ENCODE measurements at places on chromosomes 6 and 20.

DNA sequence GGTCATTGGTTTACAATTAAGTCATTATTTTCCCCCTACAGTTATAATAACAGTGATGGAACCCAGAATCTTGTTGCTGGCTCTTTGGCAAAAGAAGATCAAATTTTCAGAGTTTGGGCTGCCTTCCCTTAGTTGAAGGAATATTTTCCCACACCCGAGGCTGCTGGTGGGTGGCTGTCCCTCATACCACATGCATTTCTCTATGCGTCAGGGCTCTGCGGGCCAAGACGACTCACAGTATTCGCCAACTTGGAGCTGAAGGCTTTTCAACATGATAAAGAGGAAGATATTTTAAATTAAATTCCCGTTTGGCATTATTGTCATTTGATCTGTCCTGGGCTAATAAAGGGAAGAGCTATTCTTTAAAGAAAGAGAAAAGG lies 102.2 kb upstream of the SASH1 start:
- DNase-seq: peak; percentile 69

DNA sequence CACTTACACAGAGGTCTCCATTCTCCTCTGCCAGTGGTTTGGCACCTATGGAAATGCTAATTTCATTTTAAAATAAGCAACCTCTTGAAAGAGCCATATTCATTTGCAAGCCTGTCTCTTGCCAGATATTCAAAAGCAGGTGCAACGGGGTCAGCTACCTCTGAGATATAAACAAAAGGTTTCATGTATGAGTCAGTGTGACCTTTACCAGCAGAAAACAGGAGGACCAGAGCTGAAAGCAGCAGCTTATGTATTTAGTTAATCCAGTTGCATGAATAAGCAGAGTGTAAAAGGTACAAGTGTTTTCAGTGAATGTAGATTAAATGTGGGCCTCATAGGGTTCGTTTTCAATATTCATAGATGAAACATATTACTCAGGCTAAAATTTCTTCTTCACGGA lies 56.0 kb downstream of the TENT5A start:
- DNase-seq: no peak

GRCh38 chr6:41688256-41688965 lies 47.0 kb downstream of the TFEB start:
- DNase-seq: peak; percentile 17

- no peak for DNase-seq
Observed at GRCh38 chr20:38987777-38988176, 25.6 kb downstream of the DHX35 start.

DNA sequence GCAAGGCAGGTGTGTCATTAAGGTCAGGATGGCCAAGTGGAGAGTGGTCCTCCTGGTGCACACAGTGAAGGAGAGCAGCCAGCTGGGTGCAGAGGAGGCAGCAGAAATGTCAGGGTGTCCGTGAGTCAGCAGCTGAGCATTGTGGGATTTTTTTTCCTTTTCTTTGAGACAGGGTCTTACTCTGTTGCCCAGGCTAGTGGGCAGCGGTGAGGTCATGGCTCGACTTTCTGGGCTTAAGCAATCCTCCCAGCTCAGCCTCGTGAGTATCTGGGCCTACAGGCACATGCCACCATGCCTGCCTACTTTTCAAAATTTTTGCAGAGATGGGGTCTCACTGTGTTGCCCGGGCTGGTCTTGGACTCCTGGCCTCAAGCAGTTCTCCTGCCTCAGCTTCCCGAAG lies 16.0 kb downstream of the ARID1B start:
- no peak for DNase-seq

DNA sequence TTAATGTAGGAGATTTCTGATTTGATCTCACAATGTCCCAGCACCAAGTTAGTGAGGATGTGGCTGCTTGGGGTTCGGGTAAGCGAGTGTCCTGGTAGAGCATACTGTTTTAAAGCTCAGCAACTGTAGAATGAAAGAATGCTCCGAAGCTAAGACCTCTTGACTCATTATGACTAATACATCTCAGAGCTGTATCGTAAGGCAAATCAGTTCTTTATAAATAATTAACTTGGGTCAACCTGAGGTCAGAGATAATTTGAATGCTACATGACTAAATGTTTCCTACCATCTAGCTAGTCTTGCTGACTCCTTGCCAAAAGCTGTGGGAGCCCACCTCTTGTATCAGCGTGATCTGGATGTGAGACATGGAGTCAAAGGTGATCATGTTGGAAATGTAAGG lies 128.8 kb upstream of the PDE7B start:
- DNase-seq: no peak

GRCh38 chr6:158797331-158798310 lies 21.5 kb downstream of the EZR start:
- peak; percentile 59 for DNase-seq

DNA sequence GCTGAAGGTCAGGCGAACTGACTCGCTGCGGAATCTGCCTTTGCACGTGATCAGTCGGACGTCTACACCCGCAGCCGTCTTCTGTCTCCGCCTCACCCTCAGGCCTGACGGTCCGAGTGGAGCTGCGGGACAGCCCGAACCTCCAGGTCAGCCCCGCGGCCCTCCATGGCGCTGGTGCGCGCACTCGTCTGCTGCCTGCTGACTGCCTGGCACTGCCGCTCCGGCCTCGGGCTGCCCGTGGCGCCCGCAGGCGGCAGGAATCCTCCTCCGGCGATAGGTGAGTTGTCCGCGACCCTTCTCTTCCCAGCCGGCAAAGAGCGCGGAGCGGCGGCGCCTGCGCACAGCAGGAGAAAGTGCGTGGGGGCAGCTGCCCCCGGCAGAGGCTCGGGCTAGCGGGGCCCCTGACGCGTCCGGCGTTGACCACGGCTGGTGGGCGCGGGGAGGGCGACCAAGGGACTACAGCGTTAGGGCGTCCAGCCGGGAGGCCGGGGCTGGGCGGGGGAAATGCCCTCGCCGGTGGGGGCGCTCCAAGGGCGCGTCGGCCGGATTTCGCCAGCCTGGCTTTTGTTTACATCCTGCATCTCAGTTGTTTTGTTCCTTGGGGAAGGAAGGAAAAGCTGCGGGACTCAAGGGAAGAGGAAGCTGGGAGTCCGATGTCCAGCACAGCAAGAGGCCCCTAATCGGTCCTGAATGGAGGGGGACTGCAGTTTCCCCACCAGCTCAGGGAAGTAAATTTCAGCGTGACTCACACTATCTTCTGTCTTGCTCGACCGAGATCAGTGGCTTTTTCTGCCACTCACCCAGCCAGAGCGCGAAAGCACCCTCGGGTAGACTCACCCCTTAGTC lies at the start of gene SMPDL3A:
TSS of gene SMPDL3A (plus strand) at position 77 of the 846 bp plus-strand sequence. CDS start at position 166, 89 bp downstream.
- peak; percentile 86 for DNase-seq

- DNase-seq: peak; percentile 69
Observed at GRCh38 chr20:17617212-17617867, 47.5 kb downstream of the DSTN start.

- DNase-seq: no peak
Observed at GRCh38 chr6:36223706-36224105, 27.2 kb downstream of the BRPF3 start.

DNA sequence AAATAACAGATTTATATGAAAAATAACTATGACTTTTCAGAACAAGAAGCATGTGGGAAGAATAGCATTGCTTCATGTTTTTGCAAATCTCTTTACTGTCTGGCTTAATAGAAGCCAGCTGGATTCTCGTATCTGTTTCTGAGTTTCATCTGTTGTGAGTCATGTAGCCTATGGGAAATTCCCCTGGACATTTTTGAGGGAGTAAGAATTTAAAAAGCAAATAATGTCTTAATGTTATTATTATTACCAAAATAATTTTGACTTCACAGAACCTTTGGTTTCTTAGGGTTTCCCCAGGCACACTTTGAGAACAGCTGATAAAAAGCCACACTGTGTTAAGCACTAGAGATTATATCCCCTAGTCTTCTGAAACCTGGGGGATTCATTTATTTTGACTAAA lies 75.8 kb downstream of the SYCP2L start:
- peak; percentile 41 for DNase-seq

DNA sequence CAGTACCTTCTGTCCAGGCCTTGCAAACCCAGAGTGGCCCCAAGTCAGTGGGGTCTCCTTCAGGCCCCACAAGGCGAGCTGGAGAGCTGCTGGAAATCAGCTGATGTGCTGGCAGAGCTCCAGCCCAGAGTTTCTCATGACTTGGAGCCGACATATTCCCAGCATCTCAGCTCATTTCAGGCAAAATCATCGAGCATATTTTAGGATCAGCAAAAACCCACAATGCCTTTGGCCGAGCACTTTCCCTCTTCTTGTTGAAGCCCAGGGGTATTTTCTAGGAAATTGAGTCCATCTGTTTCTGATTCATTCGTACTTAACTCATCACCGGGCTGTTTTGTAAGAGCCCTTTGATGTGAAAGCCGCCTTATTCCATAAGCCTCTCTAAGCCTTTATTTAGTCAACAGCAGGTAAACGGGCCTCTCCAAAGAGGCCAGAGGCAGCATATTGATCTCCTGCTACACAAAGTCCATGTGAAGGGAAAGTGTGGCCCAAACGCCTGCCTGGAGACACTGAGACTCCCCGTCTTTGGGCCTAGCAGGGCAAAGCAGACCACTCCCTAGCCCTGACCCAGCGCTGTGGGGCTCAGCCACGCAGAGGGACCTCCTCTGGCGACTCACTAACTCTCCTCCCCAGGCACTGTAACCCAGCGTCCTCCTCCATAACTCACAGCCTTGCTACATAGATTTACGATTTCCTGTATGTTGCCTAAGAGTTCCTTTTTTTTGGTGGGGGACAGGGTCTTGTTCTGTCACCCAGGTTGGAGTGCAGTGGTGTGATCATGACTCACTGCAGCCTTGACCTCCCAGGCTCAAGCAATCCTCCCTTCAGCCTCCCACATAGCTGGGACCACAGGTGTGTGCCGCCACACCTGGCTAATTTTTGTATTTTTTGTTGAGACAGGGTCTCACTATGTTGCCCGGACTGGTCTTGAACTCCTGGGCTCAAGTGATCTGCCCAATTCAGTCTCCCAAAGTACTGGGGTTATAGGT lies 12.1 kb upstream of the C20orf203 start:
- DNase-seq: peak; percentile 90

- no peak for DNase-seq
Observed at GRCh38 chr6:111843347-111844147, 29.7 kb downstream of the FYN start.

- peak; percentile 93 for DNase-seq
Observed at GRCh38 chr20:13677241-13677640, 38.5 kb upstream of the TASP1 start.

DNA sequence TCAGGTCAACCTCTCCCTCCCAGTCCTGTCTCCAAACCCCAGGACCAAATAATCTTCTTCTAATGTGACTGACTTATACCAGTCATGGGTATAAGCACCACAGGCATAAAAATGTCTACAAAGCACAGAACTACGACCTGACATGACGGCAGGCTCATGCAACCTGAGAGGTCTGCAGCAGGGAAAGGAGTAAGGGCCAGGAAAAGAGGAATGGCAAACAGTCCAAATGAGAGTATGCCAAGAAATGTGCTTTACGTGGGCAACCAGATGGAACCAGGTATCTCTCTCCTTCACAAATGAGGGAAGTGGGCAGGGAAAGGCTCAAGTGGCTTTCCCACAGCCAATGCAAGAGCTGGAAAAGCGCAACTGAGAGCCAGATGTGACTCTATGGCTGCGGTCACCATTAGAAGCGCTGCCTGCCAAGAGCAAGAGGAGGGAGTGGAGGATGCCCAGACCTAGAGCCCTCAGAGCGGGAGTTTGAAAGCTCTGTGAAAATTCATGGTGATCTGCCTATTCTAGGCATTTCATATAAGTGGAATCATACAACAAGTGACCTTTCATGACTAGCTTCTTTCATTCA lies 6.0 kb downstream of the APMAP start:
- no peak for DNase-seq

GRCh38 chr6:72955666-72956065 lies 269.6 kb downstream of the KHDC1L start:
- no peak for DNase-seq

DNA sequence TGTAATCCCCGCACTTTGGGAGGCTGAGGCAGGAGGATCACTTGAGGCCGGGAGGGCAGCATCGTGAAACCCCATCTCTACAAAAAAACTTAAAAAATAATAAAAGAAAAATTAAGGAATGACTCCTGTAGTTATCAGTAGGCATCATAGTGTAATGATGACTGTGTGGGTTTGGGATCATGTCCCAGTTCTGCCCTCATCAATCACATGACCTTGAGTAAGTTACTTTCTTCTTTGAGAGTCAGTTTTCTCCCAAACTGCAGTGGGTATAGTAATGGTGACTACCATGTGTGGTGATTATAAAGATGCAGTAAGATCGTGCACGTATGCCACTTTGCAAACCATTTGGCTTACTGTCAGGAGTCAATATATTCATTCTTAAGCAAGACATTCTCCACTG lies 89.2 kb downstream of the TXNDC5 start:
- DNase-seq: no peak

- DNase-seq: no peak
Observed at GRCh38 chr6:105786890-105787655, 299.1 kb upstream of the PRDM1 start.

DNA sequence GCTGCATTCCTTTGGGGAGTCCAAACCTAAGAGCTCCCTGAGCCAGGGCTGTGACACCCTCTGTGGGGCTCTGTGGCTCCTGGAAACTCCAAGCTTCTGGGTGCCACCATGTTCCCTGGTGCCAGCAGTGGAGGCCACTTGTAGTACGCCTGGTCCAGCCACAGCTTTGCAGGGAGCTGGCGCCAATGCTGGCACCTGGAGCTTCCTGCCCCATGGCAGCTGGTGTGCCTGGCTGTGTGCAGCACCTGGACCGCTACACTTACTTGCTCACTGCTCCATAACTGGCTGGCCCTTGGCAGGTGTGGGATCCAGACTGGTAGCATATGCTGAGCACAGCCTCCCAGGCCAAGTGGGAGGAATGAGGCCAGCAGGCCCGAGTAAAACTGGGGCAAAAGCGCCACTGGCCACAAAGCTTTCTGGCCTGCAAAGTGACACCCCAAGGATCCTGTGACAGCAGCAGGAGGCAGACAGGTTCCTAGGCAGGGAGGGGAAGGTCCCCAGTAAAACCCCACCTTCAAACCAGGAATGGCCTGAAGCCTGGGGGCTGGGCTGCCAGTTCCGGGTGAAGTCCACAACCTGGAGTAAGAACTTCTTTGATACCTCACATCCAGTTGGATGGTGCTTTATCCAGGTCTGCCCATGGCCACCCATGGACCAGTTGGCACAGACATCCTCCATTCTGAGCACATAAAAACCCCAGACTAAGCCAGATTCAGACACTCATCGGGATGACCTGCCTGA lies 461.0 kb downstream of the TBC1D32 start:
- DNase-seq: no peak

GRCh38 chr6:46254331-46254730 lies 83.6 kb upstream of the ENPP5 start:
- DNase-seq: no peak

GRCh38 chr6:55445648-55446204 lies 118.5 kb downstream of the GFRAL start:
- DNase-seq: no peak

- no peak for DNase-seq
Observed at GRCh38 chr20:60269573-60270162, 311.4 kb downstream of the CDH26 start.

- no peak for DNase-seq
Observed at GRCh38 chr20:56637576-56637975, 8.5 kb downstream of the TFAP2C start.

- DNase-seq: no peak
Observed at GRCh38 chr6:130118236-130118635, 99.9 kb downstream of the L3MBTL3 start.
